ENCODE measurements at places on chromosomes 5 and 9.

DNA sequence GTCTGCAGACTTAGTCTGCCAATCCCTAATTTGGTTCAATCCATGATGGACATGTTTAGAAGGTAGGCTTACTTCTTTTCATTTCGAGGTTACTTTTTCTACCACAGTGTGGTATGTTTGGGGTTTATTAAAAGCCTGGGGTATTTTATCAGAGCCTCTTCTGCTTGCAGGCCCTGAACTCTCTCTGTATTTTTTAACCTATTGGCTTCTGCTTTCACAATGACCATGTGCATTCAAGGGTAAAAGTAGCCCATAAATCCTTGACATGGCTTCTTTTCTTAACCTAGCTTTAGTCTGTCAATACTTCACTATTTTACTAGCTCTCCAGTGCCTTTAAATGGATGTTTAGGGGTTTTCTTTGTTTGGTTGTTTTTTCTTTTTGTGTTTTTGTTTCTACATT, 286.6 kb downstream of the FER start:
- H3K36me3 ChIP-seq = no peaks in the 10 kb centered on the region
- H3K4me3 ChIP-seq = no peak overlapping the region
- no peak for DNase-seq
- H3K27ac ChIP-seq = peak overlapping the region; percentile 62

GRCh38 chr5:52987711-52988331, 1.3 kb upstream of the ITGA2 start:
- H3K4me3 ChIP-seq = no peak overlapping the region
- no peak for DNase-seq
- H3K4me1 ChIP-seq = peaks cover 8% of the 10 kb centered on the region
- no peak overlapping the region for H3K27ac ChIP-seq
- H3K36me3 ChIP-seq = no peaks in the 10 kb centered on the region
- peaks cover 47% of the 10 kb centered on the region for H3K27me3 ChIP-seq

DNA sequence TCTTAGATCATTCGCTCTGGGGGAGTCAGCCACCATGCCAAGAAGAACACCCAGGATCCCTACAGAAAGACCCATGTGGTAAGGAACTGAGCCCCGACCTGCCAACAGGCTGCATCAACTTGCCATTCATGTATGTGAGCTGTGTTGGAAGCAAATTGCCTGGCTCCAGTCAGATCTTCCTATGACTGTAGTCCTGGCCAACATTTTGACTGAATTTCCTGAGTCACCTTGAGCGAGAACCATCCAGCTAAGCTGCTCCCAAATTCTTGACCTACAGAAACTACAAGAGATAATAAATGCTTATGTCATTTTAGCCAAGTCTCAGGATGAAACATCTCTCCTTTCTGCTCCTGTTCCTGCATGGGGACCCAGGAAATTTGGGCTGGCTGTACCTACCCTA, 40.0 kb upstream of the SLC44A1 start:
- no peaks in the 10 kb centered on the region for H3K36me3 ChIP-seq
- no peak for DNase-seq
- H3K27me3 ChIP-seq = no peaks in the 10 kb centered on the region
- no peak overlapping the region for H3K27ac ChIP-seq
- H3K4me1 ChIP-seq = no peaks in the 10 kb centered on the region

- H3K36me3 ChIP-seq = no peaks in the 10 kb centered on the region
- no peak for DNase-seq
- H3K4me3 ChIP-seq = no peak overlapping the region
- H3K4me1 ChIP-seq = no peaks in the 10 kb centered on the region
These were observed 33.5 kb upstream of the FST start for GRCh38 chr5:53446908-53447307.

GRCh38 chr9:14823800-14824199, 86.4 kb downstream of the FREM1 start:
- H3K4me3 ChIP-seq = no peak overlapping the region
- peaks cover 18% of the 10 kb centered on the region for H3K4me1 ChIP-seq
- H3K27me3 ChIP-seq = peaks cover 39% of the 10 kb centered on the region
- H3K36me3 ChIP-seq = no peaks in the 10 kb centered on the region

Measured in stimulated activated naive B cell treated with anti-CD40 and anti-IgM and Interleukin-4, amounts not matched to agents 10 μg/mL and 1 μg/mL and 100 μg/mL, for 72 hours (primary cell).